ENCODE measurements at places on chromosomes 16 and 17.

- no peak for DNase-seq
Measured at GRCh38 chr17:19714542-19715411, 1.6 kb downstream of the SLC47A2 start.

DNA sequence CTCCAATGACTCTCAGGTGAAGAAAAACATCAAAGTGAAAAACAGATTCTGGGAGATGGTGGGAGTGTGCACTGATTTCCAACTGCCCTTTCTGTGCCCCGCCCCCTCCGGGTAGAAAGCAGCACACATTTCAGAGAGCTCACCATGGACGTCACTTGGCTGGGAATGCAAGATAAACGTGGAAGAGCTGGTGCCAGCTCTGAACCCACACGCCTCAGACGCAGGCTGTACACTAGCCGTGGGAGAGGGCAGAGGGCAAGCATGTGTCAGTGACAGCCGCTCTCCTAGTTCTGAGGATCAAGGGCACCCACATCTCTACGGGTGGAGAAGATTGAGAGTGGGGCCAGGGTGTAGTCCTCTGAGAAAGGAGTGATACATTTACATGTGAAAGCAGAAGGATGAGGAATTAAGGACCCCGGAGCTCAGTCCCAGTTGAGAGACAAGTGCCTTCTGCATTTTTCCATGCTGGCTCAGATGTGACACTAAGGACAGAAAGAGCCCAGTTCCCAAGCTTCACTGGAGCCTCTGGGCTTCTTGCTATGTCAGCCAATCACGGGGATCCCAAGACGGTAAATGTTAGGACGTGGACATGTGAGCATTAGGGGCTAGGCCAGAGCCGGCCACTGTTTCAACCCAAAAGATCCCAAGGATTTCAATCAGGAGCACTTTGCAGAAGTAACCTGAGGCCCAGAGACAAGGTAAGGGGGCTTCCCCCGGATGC lies 101.3 kb downstream of the ZFHX3 start:
- DNase-seq, result no peak

- no peak for DNase-seq
Measured at GRCh38 chr17:1967213-1967612, 57.9 kb downstream of the RTN4RL1 start.

DNA sequence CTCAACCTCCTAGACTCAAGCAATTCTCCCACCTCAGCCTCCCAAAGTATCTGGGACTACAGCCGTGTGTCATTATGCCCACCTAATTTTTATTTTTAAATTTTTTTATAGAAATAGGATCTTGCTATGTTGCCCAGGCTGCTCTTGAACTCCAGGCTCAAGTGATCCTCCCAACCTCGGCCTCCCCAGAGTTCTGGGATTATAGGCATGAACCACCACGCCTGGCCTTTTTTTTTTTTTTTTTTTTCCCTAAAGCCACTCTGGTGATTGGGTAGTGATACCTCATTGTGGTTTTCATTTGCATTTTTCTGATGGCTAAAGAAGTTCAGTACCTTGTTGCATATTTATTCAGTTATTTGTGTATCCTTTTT lies 1.2 kb upstream of the CDR2L start:
- no peak for DNase-seq

DNA sequence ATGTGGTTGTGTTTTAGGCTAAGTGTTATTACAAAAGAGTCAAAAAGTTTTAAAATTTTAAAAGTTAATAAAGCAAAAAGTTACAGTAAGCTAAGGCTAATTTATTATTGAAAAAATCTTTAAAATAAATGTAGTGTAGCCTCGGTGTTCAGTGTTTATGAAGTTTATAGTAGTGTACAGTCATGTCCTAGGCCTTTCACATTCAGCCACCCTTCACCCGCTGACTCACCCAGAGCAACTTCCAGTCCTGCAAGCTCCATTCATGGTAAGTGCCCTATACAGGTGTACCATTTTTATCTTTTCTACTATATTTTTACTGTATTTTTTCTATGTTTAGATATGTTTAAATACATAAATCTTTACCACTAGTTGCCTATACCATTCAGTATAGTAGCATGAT lies 98.5 kb upstream of the RPRML start:
- DNase-seq, result no peak

DNA sequence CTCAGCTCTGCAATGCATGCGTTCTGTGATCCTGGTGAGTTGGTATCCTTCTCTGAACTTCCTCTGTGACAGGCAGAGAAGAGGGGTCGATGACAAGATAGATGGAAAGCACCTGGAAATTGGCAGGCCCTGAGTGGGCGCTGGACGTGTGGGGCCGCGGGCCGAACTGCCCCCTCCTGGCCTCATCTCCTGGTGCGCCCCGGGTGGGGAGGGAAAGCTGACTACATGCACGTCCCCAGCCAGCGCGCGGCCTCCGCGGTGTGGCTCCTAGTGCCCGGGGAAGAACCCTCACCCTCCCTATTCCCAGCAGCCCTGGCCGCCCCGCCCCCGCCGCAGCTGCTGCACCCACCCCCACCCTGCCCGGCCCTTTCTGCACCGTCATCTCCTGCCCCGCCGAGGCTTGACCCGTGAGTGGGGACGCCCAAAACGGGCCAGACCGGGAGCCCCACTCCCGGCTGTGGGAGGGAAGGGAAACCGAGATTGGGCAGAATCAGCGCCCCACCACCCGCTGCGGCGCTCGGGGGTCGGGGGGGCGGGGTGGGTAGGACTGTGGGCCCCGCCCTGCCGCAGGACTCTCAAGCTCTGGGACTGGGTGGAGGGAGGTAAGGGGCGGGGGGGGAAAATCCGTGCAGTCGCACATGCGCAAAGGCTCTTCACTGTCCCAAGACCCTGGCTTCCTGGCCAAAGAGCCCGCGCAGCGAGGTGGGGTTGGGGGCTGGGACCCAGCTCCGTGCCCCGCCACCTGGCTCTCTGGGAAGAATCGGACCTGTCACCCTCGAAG lies at the start of gene NOL3:
Gene NOL3 (plus strand): TSS at position 371 of the 781 bp plus-strand sequence.
- DNase-seq, result peak; percentile 61

GRCh38 chr17:34813290-34813689 lies 148.0 kb downstream of the CCT6B start:
- no peak for DNase-seq

- no peak for DNase-seq
Measured at GRCh38 chr16:68466174-68466573, 17.9 kb upstream of the SMPD3 start.

DNA sequence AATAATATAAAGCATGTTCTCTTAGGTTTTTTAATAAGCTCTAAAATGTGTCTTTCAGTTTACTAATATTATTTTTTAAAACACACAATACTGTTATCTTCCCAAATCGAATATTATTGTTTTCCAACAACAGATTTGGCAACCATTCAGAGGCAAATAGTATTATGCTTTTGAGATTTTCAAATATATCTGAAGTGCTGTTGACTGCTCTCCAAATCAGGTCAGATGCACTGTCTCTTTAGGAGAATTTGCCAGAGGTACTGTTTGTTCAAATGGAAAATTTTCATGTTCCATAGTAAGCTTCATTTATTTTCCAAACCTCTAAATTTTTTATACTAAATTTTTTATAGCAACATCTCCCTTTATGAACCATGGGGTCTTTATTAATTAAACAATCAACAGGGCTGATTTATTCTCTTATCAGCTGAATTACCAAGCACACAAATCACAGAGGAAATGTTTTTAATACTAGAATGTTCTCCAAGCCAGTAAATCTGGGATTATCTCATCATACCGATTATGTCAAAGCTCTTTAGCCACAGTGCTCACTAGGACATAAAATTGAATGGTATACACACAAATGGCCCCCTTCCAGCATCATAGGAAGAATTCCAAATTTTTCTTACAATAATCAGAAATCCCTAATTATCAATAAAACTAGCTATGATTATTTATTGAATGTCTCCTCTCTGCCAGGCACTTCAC lies 108.8 kb upstream of the HLF start:
- DNase-seq, result no peak

GRCh38 chr16:86078121-86078600 lies 179.2 kb downstream of the IRF8 start:
- no peak for DNase-seq

- no peak for DNase-seq
Measured at GRCh38 chr16:79826732-79827475, 226.4 kb upstream of the MAF start.

- DNase-seq, result no peak
Measured at GRCh38 chr17:55303701-55304145, 39.0 kb downstream of the HLF start.

GRCh38 chr17:41689497-41690299 lies 1.0 kb downstream of the EIF1 start:
- peak; percentile 69 for DNase-seq

GRCh38 chr16:14672403-14672971 lies 21.6 kb downstream of the PLA2G10 start:
- DNase-seq, result no peak

- no peak for DNase-seq
Measured at GRCh38 chr17:57210224-57210553, 46.1 kb upstream of the MSI2 start.

- DNase-seq, result peak; percentile 11
Measured at GRCh38 chr17:59361916-59362810, 30.7 kb downstream of the YPEL2 start.

GRCh38 chr17:8220783-8221662 lies 10.6 kb upstream of the AURKB start:
- peak; percentile 92 for DNase-seq

GRCh38 chr16:78896280-78896679 lies 704.3 kb downstream of the MAF start:
- DNase-seq, result no peak

GRCh38 chr16:68077866-68078700 lies 7.1 kb upstream of the NFATC3 start:
- DNase-seq, result no peak

DNA sequence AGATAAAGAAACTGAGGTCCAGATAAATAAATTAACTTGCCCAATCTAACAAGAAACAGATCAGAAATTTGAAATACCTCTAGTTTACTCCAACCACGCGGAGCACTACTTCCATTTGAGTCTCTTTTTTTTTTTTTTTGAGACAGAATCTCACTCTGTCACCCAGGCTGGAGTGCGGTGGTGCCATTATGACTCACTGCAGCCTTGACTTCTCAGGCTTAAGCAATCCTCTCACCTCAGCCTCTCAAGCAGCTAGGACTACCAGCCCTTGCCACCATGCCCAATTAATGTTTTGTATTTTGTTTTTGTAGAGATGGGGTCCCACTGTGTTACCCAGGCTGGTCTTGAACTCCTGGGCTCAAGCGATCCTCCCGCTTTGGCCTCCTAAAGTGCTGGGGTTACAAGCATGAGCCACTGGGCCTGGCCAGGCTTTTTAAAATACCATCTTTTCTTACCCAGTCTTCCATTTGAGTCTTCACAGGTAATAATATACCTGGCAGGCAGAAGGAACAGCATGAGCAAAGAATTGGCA lies 3.3 kb upstream of the NACA2 start:
- DNase-seq, result no peak

GRCh38 chr17:31680126-31680525 lies 178.9 kb downstream of the COPRS start:
- DNase-seq, result no peak

All from SW480 (cell line).